ENCODE measurements at places on chromosomes 6 and 20.

DNA sequence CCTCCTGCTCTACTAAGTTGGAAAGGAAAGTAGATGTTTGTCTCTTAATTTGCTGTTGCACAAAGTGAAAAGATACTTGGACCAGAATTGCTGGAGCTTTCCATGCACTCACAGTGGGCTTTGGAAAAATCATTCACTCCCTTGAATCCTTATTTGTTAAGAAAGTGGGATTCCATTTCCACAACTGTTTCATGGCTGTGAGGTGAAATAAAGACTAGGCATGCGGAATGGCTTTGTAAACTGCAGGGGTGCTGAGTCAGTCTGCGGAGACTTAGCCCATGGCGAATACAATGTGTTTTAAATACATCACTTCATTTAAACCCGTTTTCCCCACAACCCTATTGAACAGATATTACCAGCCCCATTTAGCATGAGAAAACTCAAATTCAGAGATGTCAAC is 36.8 kb upstream of the CLDN20 start:
- no peak for DNase-seq

GRCh38 chr6:168582571-168582981 is 141.6 kb downstream of the SMOC2 start:
- no peak for DNase-seq

GRCh38 chr20:35845561-35845960 is 73.7 kb downstream of the PHF20 start:
- DNase-seq, result no peak

DNA sequence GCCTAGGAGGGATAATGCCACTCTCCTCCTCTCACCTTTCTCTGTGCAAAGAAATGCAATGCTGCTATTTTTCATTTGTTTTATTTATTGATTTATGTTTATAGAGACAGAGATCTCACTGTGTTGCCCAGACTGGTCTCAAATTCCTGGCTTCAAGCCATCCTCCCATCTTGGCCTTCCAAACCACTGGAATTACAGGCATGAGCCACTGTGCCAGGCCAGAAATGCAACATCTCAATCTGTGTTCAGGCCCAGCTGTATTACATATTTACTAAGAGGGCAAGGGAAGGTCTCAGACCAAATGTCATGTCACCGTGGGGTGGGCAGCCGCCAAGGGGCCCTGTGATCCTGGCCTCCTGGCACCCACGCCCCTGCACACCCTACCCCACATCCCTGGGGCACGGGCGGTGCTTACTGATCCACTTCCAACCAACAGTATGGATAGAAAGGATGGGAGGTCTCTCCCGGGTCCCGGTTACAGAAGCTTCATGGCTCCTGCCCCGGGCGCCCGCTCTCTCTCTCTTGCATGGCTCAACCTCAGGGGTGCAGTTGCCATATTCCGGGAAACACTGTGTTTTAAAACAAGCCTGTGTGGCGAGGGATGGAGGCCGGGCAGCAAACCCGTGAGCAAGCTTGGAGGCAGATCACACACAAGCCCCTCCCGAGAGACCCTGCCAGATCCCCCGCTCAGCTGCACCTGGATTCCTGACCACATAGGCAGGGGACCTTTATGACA is 111.8 kb downstream of the AGPAT4 start:
- no peak for DNase-seq

DNA sequence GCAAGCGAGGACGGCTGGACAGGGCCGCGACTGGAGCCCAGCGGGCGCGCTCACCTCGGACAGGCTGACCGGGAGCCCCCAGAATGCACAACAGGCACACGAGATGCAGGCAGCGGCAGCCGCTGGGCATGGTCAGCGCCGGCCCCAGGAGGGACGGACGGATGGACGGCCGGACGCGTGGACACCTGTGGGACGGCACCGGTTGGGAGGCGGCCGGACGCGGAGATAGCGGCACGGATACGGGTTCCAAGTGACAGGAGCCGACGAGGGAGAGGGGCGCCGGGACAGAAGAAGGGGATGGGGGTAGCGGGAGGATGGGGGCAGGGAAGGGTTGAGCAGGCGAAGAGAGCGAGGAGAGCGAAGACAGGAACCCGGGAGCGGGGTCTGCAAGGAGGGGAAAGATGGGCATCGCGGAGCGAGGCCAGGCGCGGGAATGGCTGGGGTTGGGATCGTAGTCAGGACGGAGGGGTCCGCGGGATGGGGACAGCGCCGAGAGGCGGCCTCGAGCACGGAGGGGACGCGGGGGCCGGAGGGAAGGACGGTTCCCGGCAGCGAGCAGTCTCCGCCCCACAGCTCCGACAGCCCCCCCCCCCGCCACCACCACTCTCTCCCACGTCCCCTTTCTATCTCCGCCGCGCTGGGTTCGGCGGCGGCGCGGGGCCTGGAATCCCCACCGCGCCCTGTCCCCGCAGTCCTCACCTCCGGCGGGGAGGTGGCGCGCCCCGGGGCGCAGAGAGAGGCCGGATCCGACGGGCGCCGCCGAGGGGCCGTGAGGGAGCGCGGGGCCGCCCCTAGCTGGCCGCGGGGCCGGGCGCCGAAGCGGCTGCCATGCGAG is 435 bp downstream of the DLK2 start:
- DNase-seq, result no peak

DNA sequence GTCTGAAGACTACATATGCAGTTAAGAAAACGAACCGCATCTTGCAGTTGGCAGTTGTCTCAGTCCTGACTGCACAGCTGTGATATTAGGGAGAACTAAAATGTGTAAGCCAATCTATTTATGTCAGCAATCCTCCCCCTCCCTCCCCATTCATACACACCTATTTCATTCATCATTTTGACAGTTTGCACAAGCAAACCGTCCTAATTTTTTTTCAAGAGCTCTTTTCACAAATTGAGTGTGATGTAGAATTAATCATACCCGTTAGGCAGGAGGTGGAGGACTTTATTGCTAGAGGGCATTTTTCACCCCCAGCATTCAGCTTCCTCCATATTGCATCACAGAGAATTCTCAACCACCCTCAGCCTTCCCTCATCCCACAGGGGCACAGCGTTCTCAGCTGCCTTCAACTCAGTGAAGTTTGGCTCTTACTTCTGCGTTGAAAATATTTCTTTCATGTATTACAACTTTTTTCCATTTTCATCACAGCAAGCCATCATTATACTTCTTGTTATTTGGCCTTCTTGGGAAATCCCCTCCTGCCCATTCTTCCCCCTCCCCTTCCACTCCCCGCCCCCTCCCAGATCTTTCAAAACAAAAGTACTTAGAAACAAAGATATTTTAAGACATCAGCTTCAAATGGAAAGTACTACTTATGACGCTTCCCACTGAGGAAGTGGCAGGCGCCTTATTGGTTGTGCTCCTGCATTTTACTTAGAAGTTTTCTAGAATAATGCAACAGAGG is 37.5 kb downstream of the NOX3 start:
- DNase-seq, result peak; percentile 22
